ENCODE measurements at places on chromosomes 1 and 21. TPM values are rescaled to one million over a fixed set of nuclear protein-coding genes. Genes with fewer than 3 reads are reported as not detected.

DNA sequence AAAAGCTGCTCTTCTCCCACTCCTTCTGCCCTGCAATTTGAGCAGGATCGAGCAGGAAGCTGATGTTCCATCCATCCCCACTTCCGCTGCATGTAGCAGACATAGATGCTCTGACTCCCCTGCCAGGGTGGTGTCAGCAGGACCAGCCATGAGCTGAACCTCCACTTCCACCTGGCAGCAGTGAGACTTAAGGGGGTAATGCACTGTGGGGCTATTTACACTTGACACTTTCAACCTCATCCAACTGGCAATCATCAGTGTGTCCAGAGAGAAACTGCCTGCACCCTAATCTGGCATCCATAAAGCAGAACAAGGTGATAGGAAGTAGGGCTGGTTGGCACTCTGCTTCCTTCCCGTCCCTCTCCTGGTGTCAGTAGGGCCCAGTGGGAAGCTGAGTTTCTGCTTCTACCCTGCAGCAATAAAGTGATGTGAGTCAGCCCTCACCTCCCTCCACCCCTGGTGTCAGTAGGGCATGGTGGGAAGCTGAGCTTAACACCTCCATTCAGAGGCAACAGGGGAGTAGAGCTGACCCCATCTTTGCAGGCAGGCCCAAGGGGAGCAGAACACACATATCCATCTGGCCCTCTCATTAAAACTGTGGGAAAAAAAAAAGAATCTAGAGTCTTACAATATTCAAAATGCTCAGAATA, 272.3 kb downstream of the PTPRU start:
- no peak for DNase-seq

The HAO2 gene
- not detected for total RNA-seq

The PLA2G2E gene
- not detected for total RNA-seq

DNA sequence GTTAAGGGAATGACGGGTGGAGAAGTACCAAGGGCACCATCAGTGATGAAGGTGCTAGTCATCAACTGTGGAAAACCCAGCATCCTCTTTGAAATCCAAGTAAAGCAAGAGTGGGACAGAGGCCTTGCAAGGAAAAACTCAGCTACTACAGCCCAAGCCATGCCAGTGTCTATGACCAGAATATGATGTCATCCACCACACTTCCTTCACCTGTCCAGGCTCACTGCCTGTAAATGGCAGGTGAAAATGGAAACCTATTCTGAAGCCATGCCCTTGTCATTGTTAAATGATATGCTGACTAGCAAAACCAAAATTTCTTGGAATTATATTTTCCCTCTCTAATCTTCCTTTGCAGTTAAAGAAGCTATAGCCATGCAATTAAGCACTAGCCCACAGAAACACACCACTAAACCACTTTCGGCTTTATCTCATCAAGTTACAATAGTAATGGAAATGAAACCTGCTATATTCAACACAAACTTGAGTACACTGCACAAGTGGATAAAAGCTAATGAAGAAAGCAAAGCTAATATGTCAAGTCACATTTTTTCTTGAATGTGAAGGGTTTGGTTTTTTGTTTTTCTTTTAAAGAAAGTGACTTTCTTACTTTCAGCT, 96.3 kb upstream of the RALGPS2 start:
- no peak for DNase-seq

The TMEM61 gene
- total RNA-seq: 0.27 TPM

DNA sequence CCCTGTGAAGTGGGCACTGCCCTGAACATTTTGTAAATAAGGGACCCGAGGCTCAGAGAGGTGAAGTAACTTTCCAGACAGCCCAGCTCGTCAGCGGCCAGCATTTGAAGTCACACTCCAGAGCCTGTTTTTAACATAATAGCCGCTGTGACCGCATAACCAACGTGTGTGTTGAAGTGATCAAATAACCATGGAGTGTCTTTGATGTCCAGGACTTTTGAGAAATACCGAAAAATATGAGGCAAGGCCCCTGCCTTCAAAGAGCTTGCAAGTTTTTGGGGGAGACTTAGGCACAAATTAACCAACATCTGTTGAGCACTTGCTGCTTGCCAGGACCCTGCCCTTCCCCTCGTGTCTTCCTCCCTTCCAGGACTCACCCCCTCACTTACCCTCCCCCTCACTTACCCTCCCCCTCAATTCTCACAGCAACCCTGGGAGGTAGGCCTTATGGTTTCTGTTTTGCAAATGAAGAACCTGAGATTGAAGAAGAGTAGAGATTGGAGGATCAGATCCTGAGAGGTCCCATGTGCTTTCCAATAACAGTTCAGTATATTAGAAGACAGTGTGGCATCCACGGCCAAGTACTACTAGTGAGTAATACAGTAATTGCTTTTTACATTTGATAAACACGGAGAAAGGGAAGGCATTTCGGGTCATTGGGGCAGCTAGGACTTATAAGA, 1.3 kb upstream of the SLC16A1 start:
- no peak for DNase-seq

DNA sequence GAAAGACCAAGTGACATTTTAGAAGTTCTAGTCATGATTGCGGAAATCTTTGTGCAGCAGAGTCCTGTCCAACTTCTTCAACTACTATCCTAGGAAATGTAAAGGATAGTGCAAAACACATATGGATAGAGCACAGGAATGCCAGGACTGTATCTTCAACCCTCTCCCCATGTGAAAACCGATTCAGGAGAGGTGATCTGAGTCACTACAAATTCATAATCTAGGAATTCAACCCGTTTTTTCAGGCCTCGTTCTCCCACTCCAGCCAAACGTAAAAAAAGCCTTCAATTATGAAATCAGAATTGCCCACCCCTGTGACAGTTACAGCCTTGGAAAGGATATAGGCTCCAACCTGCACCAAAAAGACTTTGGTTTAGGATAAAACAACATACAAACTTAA, 52.9 kb upstream of the RGS1 start:
- DNase-seq: no peak

The CSF1 gene
- 16.0 TPM for total RNA-seq

GRCh38 chr21:34704119-34704518, 35.3 kb downstream of the CLIC6 start:
- no peak for DNase-seq

DNA sequence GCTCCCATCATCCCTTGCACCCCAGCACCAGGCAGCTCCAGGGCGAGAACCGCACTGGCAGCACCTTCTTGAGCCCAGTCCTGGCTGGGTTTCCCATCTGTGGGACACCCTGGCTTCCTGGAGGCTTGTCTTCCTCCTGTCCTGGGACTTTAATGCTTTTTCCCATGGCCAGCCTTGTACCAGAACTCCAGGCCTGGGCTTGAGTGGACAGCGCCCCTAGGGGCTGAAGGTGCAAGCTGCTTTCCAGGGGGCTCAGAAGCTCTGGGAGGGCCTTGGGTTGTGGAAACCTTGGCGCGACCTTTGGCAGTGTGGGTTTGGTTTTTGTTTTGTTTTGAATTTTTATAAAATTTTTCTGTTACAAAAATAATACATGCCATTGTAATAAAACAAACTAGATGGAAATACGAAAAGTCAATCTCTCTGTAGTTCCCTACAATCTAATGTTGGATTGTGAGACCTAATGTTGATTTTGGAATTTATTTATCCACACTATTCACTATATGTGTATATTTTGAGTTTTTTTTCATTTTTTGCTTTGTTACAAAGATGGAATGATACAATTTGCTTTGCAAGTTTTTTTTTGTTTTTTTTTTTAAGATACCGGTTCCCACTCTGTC, 33.8 kb upstream of the RPL11 start:
- peak; percentile 74 for DNase-seq

The C1orf185 gene
- not detected for total RNA-seq

DNA sequence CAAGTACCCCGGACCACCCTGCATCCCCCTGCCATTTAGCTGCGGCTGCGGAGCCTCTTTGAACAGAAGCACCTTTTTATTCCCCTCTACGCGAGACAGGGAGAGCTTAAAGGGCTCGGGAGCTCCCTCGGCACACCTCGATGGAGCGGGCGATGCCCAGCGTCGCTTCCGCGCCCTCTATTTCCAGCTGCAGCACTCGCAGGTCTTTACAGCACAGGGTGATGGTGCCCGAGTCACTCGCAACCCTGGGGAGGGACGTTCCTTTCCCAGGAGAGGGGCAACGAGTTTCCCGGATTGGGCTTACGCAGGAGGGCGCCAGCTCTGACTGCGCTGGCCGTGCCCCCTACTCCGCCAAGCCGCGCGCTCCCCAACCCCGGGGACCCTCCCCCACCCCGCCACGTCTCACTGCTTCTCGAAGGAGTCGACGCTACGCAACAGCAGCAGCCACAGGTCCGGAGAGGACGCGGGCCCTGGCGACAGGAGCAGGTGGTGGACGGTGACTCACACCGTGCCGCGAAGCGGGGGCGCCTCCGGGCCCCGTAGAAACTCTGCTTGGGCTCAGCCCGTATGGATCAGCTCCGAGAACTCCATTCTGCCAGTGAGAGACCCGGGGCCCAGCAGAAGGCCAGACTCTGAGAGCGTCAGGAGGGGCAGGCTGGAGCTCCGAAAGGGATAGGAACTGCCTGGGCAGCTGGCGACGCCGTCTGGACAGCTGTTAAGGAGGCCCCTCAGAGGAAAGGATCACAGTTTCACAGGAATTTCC, 5.8 kb upstream of the FAM167B start:
- DNase-seq: peak; percentile 78

DNA sequence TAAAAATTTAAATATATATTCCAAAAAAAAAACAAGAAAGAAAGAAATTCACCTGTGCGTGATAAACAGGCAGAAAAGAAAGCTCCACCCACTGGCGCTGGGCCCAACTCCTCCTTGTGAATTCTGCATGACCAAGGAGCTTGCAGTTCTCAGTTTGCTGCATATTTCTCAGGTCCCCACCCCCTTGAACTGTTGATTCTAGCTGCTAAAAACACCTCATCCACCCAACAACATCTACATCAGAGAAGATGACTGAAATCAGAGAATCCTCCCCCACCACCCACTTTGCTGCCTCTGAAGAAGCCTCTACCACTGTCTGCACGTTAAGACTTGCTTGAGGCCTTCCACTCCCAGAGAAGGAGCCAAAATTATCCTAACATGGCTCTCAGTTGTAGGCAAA, 104.8 kb downstream of the RGS2 start:
- DNase-seq: no peak

DNA sequence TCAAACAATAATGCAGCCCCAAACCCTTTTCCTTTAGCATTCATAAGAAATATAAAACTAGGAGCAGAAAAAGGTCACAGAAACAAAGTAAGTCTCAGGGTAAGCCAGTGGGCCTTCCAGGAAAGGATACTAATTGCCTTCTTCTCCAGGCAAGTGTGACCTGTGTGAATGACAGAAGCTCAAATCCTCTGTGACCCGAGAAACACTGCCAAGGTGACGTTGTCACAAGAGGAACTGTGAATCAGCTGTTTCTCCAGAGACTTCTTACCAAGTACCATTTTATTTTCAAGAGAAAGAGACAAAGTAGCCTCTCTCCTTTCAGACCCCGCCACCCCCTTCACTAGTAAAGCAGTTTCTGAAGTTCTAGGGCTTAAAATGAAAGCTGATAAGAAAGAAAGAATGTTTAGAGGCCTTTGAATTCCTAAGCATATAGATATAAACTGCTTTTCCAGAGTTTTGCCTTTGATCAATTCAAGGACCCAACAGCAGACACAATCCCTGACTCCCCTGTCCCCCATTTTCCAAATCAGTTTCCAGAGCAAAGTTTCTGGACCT, 155.6 kb downstream of the NUF2 start:
- no peak for DNase-seq

The CRNN gene
- not detected for total RNA-seq

DNA sequence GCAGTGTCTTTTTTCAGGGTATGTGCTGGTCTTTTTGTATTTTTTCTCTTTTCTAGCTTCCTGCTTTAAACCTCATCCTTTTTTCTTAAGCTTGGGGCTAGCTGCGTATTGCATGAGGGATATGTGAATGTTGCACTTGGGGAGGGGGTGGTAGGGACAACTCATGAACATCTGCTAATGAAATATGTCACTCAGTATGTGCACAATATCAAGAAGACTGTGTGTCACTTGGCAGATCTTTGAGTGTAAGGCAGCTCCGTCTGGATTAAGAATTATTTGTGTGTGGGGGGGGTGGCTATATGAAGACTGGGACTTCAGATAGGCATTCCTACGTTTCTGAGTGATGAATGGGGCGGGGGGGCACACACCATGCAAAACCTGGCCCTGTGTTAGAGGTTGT, 170.4 kb upstream of the CACNA1E start:
- DNase-seq: no peak

The SPRR5 gene
- not detected for total RNA-seq

DNA sequence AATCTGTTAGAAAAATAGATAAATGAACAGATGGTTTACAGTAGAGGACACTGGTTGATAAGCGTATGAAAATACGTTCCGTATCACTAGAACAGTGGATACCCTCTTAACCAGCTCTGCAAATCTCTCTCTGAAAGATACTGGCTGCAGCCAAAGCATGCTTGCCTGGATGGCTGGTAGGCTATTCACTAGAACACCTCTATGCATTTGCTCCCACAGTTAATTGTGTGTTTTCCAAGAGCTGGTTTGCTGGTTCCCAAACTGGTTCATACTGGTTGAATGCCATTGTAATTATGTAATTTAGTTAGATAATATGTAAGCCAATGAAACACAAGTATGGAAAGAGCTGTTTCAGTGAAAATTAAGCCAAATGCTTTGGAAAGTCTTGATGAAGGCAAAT, 126.6 kb downstream of the C1orf21 start:
- DNase-seq: no peak

The LCE3D gene
- total RNA-seq: not detected

DNA sequence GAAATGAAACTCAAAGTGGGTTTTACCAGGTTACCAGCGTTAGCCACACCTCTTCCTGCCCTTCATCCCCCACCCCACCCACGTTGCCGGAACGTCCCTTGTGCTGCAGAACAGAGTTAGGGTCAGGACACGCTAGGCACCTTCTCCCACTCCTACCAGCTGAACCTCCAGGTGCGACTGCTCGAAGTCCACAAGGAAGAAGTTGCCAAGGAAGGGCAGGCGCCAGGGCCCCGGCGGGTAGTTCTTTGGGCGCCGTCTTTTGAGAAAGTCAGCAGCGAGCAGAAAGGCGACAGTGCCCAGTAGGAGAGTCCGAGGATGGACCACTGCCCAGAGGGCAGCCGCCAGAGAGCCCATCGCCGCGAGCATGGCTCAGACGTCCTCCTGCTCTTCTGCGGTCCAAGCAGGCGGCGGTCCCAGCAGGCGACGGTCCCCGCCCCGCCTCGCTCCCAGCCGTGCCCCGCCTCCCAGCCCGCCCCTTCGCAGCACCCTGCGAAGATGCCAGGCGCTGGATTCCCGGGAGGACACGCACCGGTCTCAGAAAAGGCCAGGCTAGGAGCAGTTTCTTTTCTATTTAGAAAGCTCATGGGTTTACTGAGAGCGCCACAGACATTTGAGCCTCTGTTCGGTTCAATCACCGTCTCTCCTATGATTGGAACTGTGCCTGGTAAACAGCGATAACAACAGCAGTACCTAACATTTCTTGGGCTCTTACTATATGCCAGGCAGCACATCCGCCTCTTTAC, at the start of gene CYP2J2:
Gene CYP2J2 (minus strand): TSS at position 393 of the 743 bp plus-strand sequence. CDS start 27 bp downstream, at position 366.
- peak; percentile 77 for DNase-seq

The CATSPERE gene
- 0.65 TPM for total RNA-seq

The CTTNBP2NL gene
- total RNA-seq: 12.6 TPM

Data from Right ventricle myocardium superior (tissue), 1 donor.